ENCODE measurements at places on chromosomes 1 and 21.

- DNase-seq: no peak
Measured at GRCh38 chr1:16248007-16248436, 11.0 kb upstream of the CPLANE2 start.

DNA sequence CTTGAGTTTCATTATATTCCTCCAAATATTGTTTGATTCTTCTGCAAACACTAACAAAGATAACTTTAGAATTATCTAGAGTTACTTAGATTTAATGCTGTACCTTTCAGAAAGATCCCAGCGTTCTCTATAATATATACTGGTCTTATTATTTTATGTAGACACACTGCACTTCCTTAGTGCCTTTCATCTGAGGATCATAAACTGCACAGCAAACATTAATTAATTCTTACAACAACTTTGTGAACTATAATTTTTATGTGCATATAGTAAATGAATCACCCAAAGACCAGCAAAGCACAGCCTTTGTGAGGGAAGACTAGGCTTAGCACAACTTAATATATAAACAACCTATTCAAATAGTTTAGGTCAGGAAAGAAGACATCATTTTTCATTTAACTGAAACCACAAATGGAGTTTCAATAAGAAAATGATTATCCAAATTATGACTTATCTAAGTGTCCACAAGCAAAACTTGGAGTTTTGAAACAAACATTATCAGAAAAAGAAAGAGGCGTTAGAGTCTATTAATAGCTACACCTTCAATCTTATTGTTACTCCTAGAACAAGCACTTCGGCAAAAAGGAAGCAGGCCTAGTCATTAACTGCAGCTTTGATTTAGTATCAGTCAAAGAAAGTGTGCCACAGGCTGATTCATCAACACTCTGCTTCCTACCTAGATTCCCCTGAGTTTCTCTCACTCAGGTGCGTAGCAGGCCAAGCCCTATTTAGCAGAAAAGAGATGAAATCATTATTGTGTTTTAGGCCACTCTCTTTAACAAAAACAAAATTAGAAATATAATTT, 22.5 kb upstream of the RC3H1 start:
- DNase-seq: no peak

DNA sequence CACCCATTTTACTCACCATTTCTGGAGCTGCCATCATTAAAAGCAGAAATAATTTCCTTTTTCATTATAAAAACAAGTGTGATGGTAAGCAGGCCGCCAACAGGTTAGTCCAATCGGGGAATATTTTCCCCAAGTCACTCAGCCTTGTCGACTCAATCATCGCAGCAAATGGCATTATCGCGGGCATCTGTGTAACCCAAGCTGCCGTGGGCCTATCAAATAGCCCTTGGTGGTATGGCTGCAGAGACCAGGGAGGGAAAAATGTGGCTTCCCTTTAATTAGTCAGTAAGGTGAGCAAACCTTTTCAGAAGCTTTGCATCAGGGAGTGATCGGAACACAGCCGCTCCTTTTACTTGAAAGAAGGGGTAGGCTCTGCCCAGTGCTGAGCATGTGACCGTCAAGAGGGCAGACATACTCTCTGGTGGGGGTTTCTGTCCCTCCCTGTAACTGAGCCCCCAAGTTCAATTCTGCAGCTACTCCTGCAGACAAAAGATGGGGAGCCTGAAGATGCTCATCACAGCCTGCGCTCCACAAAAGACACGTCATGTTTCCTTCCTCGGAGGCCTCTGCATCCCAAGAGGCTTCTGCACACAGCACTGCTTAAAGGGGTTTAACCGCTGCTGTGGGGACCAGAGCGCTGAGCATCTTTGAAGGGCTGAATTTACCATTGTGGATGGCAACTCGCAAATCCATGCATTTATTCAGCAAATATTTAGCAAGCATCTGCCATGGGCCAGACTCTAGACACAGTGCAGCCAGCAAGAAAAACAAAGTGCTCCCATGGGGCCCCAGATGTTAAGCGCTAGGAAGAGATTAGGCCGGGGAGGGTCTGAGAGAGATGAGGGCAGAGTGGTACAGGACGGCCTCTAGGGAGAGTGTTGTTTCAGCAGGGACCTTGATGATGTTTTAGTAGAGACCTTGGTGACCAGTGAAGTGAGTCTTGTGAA, 1.2 kb upstream of the TMPRSS3 start:
- DNase-seq: no peak

DNA sequence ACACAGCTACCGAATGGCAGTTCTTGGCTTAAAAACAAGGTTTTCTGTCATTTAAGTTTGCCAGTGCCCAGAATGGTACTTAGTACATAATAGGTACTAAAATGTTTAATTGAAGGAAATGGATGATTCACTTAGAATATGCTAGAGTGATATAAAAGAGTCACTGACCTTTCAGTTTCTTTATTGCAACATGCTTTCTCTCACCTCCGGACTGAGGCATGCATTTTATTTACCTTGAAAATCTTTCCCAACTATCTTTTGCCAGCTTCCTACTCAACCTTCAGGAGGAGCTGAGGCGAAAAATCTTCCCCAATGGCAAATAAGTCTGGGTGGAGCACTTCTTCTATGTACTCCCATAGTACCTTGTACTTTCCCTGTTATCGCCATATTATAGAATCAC, 244.9 kb downstream of the ZNF648 start:
- no peak for DNase-seq

- DNase-seq: no peak
Measured at GRCh38 chr21:33753886-33754285, 111.6 kb downstream of the ITSN1 start.

- DNase-seq: no peak
Measured at GRCh38 chr1:9670085-9670484, 18.6 kb downstream of the PIK3CD start.

DNA sequence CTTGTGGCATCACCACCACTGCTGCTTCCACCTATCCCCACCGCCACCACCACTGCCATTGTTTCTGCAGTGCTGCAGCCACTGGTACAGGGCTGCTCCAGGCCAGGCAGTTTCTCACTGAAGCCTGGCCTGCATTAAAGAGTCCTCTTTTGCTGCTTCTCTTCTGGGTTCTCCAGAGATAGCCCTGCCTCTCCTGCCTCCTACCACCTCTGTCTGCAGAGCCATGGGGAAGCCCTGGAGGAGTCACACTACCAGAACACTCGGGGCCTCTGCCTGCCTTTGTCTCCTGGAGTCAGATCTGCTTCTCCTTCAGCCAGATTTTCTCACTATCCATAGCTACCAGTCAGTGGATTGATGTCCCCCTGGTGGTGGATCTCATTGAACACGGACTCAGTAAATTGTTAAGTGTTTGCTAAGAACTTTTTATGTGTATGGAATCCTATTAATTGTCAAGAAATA, 37.7 kb upstream of the DDAH1 start:
- DNase-seq: no peak

- peak; percentile 64 for DNase-seq
Measured at GRCh38 chr21:45989355-45990048, 7.9 kb downstream of the COL6A1 start.

DNA sequence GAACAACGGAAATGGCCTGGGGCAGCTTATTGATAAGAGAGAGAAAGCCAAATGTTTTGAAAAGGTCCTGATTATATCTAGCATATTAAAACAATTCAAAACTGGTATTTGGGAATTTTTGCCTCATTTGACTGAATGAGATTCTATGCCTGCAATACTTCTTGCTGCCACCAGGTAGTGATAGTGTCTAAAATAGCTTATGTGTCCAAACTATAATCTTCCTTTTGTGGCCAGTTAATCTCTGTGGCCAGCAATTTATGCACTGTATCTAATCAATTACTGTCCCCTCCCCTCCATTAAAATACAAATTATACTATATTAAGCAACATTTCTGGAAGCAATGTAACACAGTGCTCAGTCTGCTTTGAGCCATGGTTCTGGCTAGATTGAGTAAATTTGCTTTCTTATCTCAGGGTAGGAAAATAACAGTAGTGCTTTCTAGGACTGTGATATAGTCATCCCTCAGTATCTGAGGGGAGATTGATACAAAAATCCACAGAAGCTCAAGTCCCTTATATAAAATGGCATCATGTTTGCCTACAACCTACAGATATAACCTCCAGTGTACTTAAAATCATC, 91.8 kb downstream of the FOXD2 start:
- DNase-seq: no peak

GRCh38 chr1:97209381-97209957, 487.9 kb downstream of the PTBP2 start:
- no peak for DNase-seq

DNA sequence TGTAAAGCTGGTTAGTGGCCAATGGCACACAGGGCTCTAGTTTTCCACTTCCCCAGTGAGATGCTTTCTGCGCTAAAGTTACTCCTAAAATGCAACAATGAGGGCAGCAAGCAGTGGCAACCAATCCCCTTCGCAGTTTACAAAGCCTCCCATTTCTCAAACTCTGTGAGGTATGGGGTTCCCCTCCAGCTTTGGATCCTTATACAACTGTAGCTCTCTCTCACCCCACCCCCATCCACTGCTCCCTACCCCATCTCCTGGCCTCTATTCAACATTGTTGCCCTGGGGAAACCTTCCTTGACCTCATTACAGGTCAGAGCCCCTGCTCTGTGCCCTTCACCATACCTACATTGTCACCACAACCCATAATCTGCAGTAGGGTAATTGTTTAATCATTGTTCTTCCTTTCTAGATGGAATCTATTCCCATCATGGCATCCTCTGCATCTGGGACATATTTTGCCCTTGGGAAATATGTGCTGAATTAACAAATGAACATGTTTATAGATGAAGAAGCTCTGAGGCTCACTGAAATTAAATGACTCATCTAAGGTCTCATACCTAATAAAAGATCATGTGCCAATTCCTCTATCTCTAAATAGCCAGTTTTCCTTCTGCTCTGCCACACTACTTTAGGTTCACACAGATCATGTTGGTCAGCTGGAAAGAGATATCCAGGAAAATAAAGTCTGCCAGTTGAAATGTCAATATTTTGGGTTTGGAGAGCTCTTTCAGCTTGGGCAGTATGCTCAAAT, 12.6 kb downstream of the KIAA0040 start:
- DNase-seq: no peak

DNA sequence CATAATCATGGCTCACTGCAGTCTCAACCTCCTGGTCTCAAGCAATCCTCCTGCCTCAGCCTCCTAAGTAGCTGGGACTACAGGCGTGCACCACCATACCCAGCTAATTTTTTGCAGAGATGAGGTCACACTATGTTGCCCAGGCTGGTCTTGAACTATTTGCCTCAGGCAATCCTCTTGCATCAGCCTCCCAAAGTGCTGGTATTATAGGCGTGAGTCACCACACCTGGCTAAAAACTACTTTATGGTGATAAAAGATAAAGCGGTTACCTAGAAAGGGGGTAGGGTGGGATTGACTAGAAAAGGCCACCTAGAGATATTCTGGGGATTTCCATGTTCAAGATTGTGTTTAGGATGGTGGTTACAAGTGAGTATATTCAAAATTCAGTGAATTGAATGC, 5.0 kb downstream of the TSTD1 start:
- DNase-seq: no peak

DNA sequence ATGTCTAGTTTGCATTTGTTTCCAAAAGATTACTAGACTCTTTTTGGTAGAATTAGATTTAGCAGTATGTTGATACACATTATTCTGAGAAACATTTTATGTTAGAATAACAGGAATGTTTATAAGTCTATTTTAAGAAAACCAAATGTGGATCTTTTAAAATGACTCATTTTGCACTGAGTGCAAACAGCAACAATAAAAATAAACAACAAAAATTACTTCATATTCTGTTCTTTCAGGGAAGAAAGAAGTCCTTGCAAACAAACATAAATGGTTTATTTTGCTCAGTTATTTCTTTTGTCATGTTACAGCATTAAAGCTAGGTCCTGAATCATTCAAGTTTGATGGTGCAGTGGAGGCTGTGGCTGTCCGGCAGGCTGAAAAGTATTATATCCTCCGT, 106.8 kb upstream of the TENT5C start:
- DNase-seq: no peak

GRCh38 chr1:224622831-224623230, 6.7 kb downstream of the CNIH3 start:
- no peak for DNase-seq

GRCh38 chr1:115647047-115647446, 5.3 kb downstream of the VANGL1 start:
- DNase-seq: no peak

- no peak for DNase-seq
Measured at GRCh38 chr21:15379776-15380175, 315.0 kb upstream of the NRIP1 start.

DNA sequence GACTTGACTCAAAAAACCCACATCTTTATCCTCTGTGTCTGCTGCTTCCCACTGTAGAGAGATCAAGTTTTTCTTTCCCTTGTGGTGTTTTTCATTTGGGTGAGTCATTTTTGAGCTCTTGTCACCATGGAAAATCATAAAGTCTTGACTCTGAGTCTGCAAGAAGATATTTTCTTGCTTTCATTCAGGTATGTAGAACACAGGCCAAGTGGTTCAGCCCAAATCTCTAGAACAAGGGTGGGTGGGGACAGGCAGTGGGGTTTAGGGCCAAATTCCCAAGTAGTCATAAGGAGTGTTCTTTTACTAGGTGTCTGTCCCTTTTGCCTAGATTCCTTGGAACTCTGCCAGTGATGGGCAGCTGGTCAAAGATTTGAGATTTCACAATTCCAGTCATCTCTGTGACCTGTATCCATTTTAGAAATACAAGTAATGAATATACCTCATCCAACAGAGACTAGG, 21.5 kb upstream of the ARHGAP29 start:
- peak; percentile 79 for DNase-seq

Data from RWPE2 (cell line).